ENCODE measurements at places on chromosomes 1 and 21.
A peak's percentile ranks its signal among the peaks of the same experiment; 100 is the strongest.

DNA sequence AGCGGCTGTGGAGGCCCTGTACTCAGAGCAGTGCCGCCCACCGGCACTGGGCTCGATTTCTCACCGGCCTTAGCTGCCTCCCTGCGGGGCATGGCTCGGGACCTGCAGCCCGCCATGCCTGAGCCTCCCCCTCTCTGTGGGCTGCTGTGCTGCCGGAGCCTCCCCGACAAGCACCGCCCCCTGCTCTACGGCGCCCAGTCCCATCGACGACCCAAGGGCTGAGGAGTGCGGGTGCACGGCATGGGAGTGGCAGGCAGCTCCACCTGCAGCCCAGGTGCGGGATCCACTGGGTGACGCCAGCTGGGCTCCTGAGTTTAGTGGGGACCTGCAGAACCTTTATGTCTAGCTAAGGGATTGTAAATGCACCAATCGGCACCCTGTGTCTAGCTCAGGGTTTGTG is 5.2 kb upstream of the SOD1 start:
- no peak for DNase-seq

GRCh38 chr1:29912425-29912824 is 676.1 kb downstream of the PTPRU start:
- DNase-seq, result peak; percentile 32

- DNase-seq, result peak; percentile 75
Measured at GRCh38 chr1:235207209-235207565, 46.1 kb upstream of the RBM34 start.

DNA sequence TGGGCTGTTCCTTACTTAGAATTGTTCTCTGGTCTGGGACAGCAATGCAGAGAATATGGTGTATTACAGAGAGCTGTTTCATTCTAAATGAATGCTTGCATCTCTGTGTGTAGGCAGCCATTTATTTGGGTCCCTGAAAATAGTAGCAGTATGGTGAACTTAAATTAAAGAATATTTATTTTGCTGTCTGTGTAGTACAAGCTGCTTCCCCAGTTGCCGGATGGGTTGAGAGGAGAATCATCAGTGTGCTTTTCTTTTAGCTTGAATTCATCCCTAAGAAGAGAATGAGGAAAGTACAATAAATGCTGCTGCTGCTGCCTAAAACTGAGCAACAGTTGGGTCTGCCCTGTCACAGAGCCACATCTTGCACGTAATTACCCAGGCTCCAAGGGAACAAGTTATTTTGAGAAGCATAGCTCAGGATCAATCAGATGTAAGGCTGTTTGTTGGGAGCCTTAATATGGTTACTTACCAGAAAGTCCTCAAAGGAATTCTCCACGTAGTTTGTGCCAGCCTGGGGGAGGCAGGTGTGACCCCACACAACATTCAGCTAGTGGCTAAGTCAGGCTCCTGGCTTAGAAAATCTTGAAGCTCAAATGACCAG is 16.6 kb downstream of the ACTN2 start:
- DNase-seq, result no peak

GRCh38 chr1:204337036-204337429 is 22.7 kb downstream of the PLEKHA6 start:
- DNase-seq, result no peak

GRCh38 chr1:25657121-25657882 is 40.7 kb downstream of the MAN1C1 start:
- peak; percentile 60 for DNase-seq

DNA sequence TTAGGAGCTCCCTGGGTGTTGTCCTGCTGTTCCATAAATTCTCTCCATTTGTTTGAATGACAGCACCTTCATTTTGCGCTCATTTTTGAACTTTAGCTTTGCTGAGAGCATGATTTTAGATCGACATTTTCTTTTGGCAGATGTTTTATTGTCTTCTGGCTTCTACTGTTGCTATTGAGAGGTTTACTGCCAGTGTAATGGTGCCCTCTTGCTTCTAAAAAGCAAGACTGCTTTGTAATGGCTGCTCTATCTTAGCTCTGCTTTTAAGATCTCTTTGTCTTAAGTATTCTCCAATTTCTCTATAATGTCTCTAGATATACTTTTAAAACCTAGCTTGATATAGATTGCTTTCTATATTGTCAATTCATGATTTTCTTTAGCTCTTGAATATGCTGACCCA is 27.8 kb downstream of the THEM4 start:
- DNase-seq, result peak; percentile 14

- peak; percentile 82 for DNase-seq
Measured at GRCh38 chr1:147641695-147642592, 28.4 kb downstream of the ACP6 start.

DNA sequence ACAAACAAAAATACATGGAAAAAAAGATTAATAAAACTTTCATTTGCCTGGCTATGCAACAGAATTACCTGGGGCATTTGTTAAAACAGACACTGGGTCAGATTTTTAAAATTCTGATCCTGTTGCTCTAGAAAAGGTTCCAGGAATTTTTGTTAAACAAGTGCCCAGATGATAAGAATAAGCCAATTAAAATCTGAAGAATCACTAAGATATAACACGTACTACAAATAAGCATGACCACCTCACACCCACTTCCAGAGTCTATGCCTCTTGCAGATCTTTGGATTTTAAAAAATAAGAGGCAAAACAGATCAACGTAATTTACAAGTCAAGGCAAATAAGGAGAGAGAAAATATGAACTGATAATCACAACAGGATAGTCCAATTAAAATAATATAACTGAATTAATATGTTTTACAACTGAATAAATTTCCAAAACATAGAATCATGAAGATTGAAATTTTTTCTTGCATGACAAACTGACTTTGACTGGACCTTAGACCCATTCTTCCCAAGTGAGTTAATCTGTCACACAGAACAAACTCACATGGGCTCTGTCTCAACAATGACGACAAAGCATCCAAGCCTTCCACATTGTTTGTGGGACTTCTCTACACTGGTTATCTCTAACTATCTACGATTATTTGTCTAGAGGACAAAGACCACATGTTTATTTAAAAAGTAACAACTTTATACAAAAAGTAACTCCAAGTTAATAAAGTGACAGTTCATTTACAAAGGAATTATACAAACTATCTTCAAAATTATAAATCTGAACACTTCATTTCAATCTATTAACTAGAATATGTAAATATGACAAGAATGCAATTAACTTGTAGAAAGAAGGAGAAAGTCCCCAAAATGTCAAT is 56.9 kb downstream of the COP1 start:
- no peak for DNase-seq

- DNase-seq, result peak; percentile 30
Measured at GRCh38 chr1:55816456-55817426, 601.6 kb upstream of the USP24 start.

GRCh38 chr1:155389826-155390225 is 69.1 kb downstream of the RUSC1 start:
- no peak for DNase-seq

DNA sequence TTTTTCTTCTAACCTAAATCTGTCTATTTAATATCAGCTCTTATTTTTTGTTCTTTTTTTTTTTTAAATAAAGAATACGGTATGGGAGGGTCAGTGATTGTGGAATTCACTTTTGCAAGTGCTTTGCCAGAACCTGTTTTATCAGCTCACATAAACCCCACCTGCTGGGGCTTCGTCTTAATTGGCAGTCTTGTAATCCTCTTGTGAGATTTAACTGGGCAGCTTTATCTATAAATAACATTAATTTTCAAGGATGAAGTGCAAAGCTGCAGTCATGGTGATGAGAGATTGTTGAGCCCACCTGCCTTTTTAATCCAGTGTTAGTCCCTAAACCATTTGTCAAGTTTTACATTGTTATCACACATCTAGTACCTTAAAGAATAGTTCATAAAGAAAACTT is 18.2 kb upstream of the PDC start:
- no peak for DNase-seq

- no peak for DNase-seq
Measured at GRCh38 chr21:35348686-35349085, 299.6 kb upstream of the RUNX1 start.

DNA sequence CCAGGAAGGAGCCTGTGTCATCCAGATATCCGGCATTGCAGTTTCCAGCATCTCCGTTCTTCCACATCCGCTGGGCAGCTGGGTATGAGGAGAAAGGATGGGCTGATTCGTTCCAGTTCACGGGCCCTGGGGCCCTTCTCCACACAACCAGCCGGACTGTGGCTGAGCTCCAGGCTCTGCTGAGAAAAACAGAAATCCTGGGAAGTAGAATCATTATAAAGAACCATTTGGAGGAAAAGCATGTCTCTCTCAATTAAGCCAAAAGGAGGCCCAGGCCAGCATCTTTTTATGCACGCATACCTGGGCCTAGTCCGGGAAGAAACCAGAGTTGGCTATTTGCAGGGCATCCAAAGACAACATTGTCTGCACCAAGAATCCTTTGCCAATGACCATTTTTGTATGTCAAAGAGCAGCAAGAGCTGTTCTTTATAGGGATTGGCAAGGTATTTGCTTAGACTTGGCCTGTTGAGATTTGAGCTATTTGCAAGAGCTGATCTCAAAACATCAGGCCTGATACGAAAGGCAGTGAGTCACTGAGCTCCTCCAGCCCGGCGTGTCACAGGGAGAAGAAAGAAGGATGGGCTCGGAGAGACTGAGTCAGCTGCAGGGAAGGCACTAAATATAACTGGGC is 84.9 kb upstream of the ARHGEF16 start:
- no peak for DNase-seq

DNA sequence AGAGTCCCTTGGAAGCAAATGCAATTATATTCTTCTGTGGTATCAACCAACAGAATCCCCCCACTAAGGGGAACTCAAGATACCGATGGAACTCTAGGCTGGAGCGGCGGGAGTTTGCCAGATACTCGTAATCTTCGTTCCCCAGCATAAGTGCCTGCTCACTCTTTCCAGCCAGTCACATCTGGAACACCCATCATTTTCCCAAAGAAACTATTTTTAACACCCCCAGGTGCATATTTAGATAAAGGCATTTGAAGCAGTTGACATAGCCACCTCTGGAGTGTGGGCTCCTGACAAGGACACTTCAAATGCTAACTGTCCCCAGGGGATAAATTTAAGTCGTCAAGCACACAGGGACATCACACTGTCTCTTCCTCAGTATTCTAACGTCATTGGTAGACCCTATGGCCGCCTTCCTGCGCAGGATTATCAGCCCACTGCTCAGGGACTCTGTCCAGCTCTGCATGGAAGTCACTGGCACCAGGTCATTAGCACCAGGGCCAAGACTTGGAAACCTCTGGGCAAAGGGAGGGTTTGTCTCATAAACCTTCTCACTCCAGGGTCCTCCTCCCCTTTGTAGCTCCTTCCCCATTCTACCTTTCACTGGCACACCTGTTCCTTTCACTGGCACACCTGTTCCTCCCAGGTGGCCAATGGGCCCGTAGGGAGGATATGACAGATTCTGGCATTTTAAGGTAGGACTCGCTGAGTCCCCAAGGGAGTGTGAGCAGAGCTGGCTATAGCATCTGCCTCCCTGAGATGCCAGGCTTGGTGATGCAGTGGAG is 48.8 kb downstream of the H3-3A start:
- peak; percentile 68 for DNase-seq

- DNase-seq, result no peak
Measured at GRCh38 chr1:19377812-19378718, 65.9 kb downstream of the SLC66A1 start.

GRCh38 chr1:174157157-174157806 is 2.0 kb upstream of the RABGAP1L start:
- no peak for DNase-seq

DNA sequence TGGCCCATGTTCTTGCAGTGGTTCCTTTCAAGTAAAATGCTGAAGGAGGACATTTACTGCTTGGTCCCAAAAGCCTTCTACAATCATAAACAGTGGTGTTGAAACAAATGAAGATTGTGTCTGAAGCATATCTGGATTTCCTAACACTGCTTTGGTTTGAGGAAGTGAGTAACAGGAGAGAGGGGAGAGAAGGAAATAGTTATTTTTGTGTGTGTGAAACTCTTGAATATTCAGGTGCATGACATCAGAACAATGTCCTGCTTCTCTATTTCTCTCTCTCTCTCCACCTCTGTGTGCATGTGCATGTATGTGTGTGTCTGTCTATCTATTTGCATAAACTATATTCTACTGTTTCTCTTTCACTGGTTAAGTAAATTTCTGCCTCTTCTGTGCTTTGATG is 61.4 kb upstream of the TNFSF18 start:
- peak; percentile 66 for DNase-seq

DNA sequence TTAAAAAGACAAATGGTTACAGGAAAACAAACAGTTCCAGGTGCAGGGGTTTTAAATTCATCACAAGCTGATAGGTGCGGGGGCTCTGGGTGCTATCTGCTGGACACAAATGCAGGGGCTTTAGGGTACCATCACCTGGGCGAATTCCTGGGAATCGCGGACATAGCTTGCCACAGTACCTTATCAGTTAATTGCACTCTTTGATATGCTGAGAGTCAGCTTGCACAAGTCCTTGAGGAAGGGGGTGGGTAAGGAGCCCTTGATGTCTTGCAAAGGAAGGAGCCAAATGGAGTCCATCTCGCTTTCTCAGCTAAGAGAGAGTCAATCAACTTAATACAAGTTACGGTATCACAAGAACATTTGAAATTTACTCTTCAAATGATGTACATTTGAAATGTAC is 25.4 kb upstream of the TMEM54 start:
- peak; percentile 41 for DNase-seq

- peak; percentile 81 for DNase-seq
Measured at GRCh38 chr1:110746644-110747259, 72.0 kb upstream of the KCNA3 start.

GRCh38 chr21:36980280-36981048 is 14.0 kb upstream of the HLCS start:
- peak; percentile 29 for DNase-seq

DNA sequence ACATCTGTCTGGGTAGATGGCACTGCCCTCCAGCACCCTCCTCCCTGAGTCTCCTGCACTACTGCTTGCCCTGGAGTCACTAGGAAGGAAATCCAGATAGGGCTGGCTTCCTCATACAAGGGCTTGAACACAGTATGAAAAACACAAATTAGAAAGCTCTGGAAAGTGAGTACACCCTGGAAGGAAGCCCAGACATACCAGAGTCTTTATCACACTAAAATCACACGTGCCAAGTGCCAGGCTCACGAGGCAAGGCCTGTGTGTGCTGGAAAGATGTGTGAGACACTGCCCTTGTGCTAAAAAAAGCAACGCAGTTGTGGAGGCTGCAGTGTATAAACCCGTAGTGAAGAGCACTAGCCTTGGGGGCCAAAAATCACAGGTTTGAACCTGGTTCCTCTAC is 28.3 kb upstream of the S100A7 start:
- DNase-seq, result peak; percentile 61

GRCh38 chr21:16777041-16777720 is 735.7 kb upstream of the CXADR start:
- DNase-seq, result no peak

GRCh38 chr1:111199881-111200801 is at the start of gene DENND2D:
Gene DENND2D (minus strand): TSS chr1:111200646. CDS start chr1:111200459, 187 bp downstream.
- DNase-seq, result peak; percentile 82

GRCh38 chr1:22143065-22144033 is at the start of gene WNT4:
Gene WNT4 (minus strand): TSS chr1:22143097. CDS start chr1:22142922, 175 bp downstream.
- DNase-seq, result peak; percentile 33

- no peak for DNase-seq
Measured at GRCh38 chr1:201369209-201369608, 8.3 kb downstream of the TNNT2 start.

Data from hematopoietic multipotent progenitor cell treated with erythropoietin and hydrocortisone succinate and interleukin-3 and kit ligand, for 4 days (in vitro differentiated cells).